ENCODE measurements at places on chromosomes 13 and 19.

DNA sequence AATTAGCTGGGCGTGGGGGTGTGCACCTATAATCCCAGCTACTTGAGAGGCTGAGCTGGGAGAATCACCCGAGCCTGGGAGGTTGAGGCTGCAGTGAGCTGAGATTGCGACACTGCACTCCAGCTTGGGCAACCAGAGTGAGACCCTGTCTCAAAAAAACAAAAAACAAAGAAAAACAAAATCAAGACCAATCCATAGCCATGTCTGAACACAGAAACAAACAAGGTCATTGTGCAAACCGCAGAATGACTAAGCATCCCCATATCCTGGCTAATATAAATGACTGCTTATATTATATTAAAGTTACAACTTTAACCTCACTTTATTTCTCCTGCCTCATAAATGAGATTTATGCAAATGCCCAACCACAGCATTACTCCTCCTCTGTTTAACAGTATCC lies 2.3 kb upstream of the LYPD3 start:
- no peak for DNase-seq

DNA sequence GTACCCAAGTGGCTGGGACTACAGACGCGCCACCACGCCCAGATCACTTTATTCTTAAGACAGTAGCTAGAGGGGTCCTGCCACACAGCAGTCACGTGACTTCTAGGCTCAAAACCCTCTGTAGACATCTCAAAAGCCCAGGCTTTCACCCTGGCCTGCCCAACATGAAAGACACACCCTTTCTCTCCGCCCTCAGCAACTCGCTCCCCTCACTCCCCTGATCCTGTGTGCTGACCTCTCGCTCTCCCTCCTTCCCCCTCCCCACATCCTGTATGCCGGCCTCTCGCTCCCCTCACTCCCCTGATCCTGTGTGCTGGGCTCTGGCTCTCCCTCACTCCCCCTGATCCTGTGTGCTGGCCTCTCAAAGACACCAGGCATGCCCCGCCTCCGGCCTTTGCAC lies 77.4 kb downstream of the SLC15A1 start:
- no peak for DNase-seq

DNA sequence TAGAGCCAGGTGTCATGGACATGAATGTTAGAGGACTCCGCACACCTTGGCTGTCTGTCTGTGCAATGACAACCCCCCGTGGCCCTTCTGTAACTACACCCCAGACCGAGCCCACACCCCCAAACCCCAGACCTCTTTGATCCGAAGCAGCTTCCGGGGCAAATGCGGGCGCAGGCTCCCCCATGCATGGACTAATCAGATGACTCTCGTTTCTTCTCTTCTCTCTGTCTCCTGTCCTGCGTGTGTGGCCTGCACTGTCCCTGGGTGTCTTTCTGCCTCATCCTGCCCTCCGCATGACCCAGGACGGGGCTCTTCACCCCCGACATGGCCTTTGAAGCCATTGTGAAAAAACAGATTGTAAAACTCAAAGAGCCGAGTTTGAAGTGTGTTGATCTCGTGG lies 38.9 kb downstream of the TMED1 start:
- DNase-seq, result no peak

DNA sequence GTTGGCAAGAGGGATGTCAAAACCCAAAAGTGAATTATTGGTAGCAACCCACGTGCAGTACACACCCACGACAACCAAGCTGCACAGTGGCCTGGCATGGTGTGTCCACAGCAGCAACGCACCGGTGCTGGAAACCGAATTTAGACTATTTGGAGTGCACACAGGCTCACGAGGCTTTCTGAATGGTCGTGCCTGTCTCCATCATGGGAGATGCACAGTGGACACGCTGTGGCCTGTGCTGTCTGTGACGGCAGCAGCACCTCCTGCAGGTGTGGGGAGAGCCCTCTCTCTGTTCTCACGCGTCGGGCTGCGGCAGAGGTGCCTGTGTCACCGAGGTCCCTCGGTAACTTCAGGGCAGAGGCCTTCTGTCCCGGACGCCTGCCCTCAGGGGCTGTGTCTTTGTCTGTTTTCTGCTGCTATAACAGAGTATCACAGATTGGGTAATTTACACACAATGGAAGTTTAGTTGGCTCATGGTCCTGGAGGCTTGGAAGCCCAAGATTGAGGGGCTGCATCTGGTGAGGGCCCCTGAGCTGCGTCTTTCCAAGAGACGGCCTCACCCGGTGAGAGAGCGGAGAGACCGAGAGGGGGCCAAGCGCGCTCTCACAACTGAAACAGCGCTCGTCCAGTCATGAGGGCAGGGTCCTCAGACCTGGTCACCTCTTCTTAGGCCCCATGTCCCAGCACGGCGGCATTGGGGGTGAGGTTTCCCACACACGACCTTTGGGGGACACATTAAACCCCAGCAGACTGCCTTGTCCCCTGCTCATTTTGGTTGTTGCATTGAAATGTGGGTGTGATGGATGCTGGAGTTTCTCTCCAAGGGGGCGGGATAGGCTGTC lies 9.1 kb upstream of the MCF2L start:
- DNase-seq, result no peak

DNA sequence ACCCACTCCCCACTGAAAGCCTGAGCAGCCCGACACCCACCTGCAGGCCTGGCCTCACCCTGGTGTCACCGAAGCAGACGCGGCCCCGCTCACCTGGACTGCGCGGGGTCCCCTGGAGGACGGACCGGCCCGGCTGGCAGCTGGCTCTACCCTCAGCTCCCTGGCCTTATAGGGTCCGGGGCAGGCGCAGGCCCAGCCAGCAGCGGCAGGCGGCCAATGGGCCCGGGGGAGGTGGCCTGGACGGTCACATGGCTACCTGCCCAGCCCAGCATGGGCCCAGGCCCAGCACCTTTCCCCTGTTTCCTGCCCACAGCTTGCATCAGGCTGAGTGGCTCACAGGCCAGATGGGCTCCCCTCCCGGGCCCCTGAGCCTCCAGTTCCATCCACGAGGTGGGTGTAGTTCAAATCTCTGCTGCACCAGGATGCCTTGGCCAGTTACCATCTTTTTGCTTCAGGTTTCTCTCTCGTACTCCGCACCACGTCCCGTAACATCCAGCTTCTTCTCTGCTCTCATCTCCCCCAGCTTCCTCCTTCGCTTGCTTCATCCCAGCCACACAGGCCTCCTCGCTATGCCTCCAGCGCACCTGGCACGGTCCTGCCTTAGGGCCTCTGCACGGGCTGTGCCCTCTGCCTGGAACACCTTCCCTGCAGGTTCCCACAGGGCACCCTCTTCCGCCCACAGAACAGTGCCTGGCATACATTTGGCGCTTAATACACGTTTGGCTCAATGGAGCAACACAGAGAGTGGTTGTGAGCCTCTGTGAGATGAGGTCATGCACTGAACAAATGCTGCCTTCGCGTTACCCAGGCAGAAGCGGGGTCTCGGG lies at the start of gene PLIN4:
Gene PLIN4 (minus strand): TSS at position 142 of the 827 bp plus-strand sequence. CDS start 214 bp downstream, outside the sequence.
- DNase-seq, result no peak

- peak; percentile 28 for DNase-seq
Observed at GRCh38 chr19:54485851-54486250, 12.8 kb upstream of the CDC42EP5 start.

DNA sequence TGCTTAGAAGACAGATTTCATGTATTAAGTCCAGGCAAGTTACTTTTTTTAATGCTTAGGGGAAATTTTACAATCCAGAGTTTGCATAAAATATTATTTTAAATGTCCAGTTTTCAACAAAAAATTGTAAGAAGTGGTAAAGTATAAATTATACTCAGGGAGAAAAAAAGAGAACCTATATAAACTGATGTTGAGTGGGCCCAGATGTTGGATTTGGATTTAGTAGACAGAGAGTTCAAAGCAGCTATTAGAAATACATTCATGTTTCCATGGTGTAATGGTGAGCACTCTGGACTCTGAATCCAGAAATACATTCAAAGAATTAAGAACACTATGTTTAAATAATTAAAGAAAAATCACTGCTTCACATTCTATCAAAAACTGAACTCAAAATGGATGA lies 349.9 kb upstream of the ZNF507 start:
- DNase-seq, result no peak
